DMS 273 treated with DMSO at 0.1 percent for 48 hours (cell line): ENCODE measurements at places on chromosomes 2 and 18.

DNA sequence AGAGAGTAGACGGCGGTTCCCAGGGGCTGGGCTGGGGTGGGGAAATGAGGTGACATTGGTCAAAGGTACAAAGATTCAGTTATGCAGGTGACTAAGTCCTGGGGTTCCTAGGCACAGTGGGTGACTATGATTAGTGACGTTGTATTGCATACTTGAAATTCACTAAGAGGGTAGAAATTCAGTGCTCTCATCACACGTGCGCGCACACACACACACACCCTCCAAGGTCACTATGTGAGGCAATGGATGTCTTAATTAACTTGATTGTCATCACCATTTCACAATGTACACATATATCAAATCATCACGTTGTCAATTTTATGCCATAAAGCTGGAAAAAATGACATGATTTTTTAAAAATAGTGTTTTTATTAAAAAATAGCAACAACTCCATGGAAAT, 92.9 kb upstream of the ALKAL2 start:
- no peak for DNase-seq

DNA sequence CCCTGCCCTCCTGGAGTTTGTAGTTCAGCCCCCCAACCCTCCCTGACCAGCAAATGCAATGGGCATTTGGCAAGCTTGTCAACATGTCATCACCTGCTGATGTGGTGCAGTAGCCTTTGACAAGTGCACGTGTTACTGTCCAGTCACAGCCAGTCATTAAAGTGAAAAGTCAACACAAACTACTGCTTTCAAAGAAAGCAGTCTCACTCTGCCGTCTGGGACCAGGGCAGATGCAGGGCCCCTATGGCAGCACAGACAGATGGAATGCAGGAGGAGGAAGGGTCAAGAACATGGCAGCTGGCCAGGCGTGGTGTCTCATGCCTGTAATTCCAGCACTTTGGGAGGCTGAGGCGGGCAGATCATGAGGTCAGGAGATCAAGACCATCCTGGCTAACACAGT, 222.4 kb upstream of the OSR1 start:
- DNase-seq = no peak

DNA sequence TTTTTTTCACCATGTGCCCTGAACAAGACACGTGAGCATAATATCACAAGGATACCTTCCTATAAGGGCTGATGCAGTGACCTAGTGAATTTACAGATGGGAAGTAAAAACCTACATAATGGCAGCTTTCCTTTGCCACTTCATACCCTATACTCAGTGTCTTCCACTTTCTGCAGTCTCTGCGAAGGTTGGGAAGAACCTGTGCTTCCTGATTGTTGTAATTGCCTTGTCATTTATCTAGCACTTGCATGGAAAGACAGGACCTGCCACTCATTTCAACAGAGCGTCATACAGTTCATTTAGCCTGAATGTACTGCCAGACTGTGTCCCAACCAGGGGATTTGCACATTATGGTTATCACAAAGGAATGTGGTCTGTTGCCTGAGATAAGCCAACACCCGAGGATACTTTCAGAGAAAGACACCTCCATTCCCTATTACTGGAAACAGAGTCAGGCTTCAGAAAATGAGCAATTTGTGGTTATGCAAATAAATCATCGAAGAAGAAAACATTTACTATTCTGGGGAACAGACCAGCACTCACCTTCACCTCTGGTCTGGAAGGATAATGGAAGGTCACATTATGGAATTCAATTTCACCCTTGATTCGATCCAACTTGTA, 55.0 kb downstream of the ABCB11 start:
- DNase-seq = no peak

DNA sequence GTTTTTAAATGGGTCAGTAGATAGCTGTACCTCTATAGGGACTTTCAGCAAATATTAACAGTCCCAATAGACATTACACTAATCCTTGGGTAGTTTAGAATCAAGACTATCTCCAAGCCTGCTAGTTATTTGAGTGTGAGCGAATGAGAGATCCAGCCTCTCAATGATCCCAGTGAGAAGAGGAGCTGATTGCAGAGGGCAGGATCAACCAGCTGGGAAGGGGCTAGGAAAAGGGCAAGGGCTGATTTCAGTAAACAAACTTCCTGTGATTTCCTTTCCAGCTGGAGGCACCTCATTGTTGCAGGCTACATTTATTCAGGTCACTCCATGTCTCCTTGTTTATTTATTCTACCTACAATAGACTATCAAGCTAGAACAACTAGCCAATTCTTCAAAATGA, 84.1 kb upstream of the CTNNA2 start:
- DNase-seq = no peak

GRCh38 chr18:69102959-69103358, 297.7 kb upstream of the DOK6 start:
- DNase-seq = no peak

DNA sequence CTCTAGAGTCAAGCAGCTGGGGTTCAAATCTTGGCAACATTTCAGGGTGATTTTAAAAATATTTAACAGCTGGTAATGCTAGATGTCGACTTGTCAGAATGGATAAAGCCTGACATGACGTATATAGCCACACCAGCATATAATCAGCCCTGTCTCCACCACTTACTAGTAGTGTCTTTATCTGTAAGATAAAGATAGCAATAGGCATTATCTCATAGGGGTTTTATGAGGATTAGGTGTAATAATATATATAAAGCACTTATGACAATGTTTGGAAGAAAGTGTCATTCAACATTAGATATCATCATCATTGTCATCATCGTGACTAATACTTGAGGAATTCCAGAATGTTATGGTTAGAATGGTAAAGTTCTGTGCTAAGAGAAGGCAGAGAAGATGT, 369.0 kb upstream of the CWC22 start:
- no peak for DNase-seq

- no peak for DNase-seq
Observed at GRCh38 chr2:101111917-101112771, 39.0 kb downstream of the TBC1D8 start.

GRCh38 chr2:176826984-176827668, 385.5 kb upstream of the HNRNPA3 start:
- DNase-seq = no peak

GRCh38 chr18:48142353-48142752, 211.9 kb upstream of the SMAD2 start:
- DNase-seq = no peak

GRCh38 chr2:149733936-149734685, 146.5 kb upstream of the MMADHC start:
- DNase-seq = no peak

GRCh38 chr2:239876271-239876947, 148.7 kb downstream of the NDUFA10 start:
- no peak for DNase-seq

- no peak for DNase-seq
Observed at GRCh38 chr2:163729636-163730273, 6.1 kb downstream of the FIGN start.

GRCh38 chr2:239344857-239345216, 56.0 kb downstream of the HDAC4 start:
- no peak for DNase-seq

DNA sequence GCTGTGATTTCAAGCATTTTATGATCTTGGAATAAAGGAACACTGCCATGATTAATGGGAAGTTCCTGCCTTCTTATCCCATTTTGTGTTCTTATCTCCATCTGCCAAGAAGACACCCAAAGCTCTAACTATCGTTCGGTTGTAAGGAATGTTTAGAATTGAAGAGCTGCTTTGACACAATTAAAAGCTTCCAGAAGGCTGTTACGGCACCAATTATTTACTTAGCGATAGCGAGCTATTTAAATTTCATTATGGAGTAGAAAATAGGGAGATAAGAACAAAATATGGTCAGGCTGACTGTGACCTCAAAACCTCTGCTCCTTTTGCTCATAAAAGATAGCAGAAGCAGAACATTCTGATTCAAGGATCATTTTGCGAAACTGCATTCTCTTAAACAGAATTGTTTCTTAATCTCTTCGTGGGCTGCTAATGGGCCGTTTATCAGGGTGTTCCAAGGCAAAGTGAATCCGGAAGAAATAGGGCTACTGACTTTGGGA, 101.6 kb downstream of the SLC4A3 start:
- DNase-seq = no peak
